Neural progenitor cell (in vitro differentiated cells): ENCODE measurements at places on chromosomes 13 and 19. TPM values are rescaled to one million over a fixed set of nuclear protein-coding genes. Genes with fewer than 3 reads are reported as not detected.

DNA sequence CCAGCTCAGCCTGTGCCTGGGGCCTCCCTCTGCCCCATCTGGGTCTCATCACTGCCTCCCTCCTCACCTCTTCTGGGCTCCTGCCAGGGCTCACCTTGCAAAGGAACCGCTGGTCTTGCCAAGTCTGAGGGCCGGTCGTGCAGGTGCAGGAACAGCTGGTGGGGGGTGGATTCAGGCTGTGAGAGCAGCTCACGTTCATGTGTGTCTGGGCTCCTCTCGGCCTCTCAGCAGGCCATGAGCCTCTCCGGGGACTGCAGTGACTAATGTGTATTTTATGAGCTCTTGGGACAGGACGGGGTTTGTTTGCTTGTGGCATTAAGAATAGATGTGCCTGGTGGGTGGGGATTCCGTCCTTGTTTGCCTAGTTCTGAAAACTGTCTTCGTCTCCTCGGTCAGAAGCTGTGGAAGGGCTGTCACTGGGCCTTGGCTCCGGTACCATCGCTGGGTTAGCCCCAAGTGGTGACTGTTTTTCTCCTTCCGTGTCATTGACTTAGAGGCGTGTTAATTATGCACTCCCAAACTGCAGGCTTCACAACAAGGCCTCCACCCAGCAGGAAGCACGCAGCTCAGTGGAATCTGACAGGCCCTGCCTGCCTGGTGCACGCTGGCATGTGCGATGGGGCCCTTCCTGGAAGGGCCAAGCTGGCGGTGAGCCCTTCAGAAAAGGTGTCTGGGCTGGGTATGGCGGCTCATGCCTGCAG lies 77.6 kb downstream of the KDM4B start:
- no peak for DNase-seq

Gene MCEMP1
- total RNA-seq: not detected in 2 replicates

DNA sequence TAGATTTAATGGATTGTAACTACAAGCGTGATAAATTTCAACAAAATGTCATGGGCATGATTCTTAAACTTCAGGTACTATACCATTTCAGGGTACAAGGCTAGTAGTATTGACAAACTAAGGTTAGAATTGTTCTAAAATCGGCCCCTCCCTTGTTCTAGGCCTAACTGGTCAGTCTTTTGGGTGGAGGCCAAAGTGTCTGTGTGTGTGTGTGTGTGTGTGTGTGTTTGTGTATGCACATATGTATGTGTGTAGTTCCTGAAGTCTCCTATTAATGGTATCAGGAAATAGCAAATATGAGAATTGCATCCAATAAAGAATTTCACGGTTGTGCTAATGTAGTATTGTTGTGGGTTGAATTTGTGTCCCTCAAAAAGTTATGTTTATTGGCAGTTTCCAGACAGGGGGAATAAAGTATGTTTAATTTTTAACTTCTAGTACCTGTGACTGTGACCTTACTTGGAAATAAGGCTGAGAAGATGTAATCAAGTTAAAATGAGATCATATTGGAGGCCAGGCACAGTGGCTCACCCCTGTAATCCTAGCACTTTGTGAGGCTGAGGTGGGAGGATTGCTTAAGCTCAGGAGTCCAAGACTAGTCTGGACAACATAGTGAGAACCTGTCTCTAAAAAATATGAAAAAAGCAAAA lies 119.2 kb downstream of the KLF5 start:
- DNase-seq: no peak

Gene USHBP1
- total RNA-seq: 0.28 and 1.1 TPM in 2 replicates

Gene FLT1
- total RNA-seq: 0.37 and 0.47 TPM in 2 replicates

DNA sequence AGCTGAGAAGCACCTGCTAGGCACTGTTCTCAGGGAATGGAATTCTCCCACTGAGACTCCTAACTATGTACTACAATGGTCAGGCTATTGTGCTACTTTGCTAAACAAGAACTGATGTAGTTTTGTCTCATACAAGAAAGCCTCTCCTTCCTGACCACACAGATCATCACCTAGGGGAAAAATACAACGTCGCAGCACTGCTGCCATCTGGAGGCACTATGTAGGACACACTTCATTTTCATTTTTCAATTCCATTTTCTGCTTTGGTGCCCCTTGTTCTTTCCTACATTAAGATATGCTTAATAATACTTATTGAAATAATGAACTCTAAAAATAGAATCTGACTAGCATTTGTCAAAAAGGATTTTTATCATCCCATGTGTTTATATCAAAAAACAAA lies 21.1 kb downstream of the PROSER1 start:
- peak; percentile 68 for DNase-seq

DNA sequence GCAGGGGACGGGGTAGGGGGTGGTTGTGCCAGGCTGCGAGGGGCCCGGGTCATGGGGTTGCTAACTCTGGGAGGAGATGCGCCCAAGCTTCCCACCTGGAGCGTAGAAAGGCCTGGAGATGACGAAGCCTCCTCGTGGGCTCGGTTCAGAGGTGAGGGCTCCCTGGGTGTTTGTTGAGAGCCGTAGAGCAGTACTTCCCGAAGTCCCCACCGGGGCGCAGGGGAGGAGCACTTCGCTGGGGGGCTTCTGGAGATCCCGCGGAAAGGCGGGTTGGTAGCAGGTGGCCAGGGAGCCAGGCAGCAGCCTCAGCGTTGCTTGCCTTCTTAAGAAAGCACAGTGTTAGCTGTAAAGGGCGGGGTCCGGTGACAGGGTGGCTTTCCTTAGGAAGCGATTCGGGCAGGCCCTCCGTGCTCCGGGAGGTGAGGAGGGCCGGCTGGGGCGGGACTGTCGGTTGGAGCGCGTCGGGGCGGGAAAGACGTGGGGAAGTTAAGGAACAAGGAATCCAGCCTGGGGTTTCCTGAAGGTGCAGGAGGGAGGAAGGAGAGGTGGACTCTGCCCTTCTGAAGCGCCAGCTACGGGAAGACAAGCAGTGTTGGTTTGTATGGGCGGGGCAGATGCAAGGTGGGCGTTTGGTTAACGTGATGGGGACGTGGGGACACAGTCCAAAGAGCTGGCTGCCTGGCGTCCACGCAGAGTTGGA lies 3.3 kb downstream of the VSTM2B start:
- peak; percentile 48 for DNase-seq

GRCh38 chr13:75766636-75767035 lies 130.5 kb downstream of the LMO7 start:
- no peak for DNase-seq

GRCh38 chr13:52848455-52849195 lies at the start of gene PCDH8:
Gene PCDH8 (minus strand): TSS chr13:52848640. CDS start chr13:52848436, 204 bp downstream.
- DNase-seq: peak; percentile 96

GRCh38 chr19:6156033-6156432 lies 20.6 kb downstream of the ACSBG2 start:
- DNase-seq: no peak

DNA sequence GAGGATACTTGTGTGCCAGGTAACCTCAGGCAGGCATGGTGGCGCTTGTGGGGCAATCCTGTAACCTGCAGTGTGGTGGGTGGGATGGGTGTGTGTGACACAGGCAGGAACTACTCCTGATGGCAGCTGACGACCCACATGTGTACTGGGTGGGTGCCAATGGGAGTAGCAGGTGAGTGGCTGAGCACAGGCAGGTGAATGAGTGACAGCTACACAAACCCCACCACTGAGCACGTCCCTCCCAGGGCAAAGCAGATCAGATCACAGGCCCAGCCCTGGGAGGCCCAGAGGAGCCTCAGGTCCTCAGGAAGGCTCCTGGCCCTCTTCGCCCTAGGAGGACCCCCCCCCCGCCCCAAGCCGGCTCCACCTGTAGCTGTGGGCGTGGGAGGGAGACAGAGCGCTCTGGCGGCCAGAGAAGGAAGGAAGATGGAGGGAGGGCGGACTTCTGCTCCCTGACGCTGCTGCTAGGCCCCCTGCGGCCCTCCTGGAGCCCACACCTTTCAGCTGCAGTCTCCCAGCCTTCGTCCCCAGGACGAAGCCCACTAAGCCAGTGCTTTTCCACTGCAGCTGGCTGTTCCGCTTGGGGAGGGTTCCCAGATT lies 1.3 kb upstream of the ZNF181 start:
- DNase-seq: peak; percentile 16

GRCh38 chr19:3687393-3687773 lies 12.9 kb downstream of the PIP5K1C start:
- no peak for DNase-seq

- DNase-seq: peak; percentile 26
Measured at GRCh38 chr19:7657131-7657751, 11.6 kb upstream of the RETN start.

GRCh38 chr19:42455621-42456081 lies 12.9 kb upstream of the CXCL17 start:
- no peak for DNase-seq

DNA sequence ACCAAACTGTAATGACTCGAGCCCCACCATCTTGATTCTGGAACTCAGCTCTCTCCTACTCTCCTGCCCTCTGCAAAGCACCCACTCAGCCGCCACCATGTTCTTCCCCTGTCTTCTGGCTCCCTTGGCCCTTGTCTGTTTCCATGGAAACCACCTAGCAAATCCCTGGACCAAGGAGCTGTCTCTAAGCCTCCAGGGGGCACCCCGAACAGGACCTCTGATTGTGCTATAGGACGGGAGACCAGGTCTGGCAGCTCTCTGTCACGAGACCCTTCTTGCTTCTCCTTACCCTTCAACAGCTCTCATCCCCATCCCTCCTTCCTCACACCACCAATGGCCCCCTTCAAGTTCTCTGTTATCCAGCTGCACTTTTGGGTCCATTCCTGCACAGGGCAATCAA lies 277.7 kb upstream of the ZNF507 start:
- peak; percentile 80 for DNase-seq

- DNase-seq: no peak
Measured at GRCh38 chr19:17137417-17137816, 61.8 kb downstream of the MYO9B start.

GRCh38 chr13:66663711-66664110 lies 566.4 kb downstream of the PCDH9 start:
- peak; percentile 39 for DNase-seq

Gene ZNF667
- 8.0 and 8.6 TPM in 2 replicates for total RNA-seq

- DNase-seq: no peak
Measured at GRCh38 chr13:74032325-74032724, 101.9 kb downstream of the KLF12 start.

DNA sequence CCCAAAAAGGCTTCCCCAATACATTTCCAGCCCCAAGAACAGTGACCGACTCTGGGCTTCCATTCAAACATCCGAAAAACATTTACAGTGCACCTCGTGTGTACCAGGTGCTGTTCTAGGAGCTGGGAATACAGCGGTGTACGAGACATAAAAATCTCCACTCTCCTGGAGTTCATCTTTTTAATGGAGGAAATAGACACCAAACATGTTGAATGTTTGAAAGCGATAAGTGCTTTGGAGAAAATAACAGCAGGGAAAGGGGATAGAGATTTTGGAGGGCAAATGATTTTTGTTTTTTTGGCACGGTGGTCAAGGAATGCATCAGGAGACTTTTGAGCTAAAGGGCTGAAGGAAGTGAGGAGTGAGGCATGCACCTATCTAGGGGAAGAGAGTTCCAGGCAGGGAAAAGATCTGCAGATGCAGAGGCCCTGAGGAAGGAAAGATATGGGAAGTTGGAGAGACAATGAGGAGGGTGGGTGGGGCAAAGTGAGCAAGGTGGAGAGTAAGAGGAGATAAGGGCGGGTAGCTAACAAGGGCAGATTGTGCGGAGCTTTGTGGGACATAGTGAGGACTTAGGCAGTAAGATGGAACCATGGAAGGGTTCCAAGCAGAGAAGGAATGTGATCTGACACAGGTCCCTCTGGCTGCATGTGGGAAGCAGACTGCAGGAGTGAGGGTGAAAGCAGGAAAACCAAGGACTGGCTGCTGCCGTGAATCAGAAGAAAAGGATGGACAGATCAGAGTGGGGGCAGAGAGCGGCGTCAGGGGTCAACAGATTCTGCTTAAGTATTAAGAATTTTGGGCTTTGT lies 703 bp upstream of the FBL start:
- DNase-seq: peak; percentile 16
